ENCODE measurements at places on chromosomes 2 and 18.

GRCh38 chr18:43312891-43313290 is 35.6 kb upstream of the SYT4 start:
- DNase-seq: no peak

GRCh38 chr18:51857989-51858388 is 482.0 kb upstream of the DCC start:
- DNase-seq: no peak

GRCh38 chr2:190352668-190353536 is 9.5 kb downstream of the INPP1 start:
- DNase-seq: no peak

DNA sequence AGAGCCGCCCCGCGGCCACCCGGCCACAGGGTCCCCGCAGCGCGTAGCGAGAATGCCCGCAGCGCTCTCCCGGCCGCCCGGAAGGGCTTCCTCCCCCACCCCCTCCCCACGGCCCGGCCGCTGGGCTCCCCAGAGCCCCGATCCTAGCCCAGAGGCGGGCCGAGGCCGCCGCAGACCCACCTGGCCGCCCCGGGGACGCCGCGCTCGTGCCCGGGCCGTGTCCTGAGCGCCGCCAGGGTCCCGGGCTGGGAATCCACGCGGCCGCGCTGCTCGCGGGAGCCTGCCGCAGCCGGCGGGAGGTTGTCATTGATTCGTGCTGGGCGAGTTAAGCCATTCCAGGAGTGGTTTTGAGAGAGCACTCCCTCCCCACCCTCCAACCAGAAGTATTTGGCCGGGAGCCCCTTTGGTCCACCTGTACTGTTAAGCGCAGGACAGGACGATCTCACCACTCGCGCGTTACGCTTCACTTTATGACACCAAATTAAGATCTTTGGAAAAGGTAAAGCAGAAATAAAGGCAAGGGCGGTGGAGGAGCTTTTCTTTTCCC is 206.4 kb upstream of the SMAD2 start:
- DNase-seq: no peak

- DNase-seq: no peak
Observed at GRCh38 chr18:24988253-24988840, 363.6 kb downstream of the ZNF521 start.

Data from NCI-H1930 (cell line).